ENCODE measurements at places on chromosomes 16 and 17. TPM values are rescaled to one million over a fixed set of nuclear protein-coding genes. Genes with fewer than 3 reads are reported as not detected.

GRCh38 chr16:20675488-20676267 is 21.8 kb downstream of the ACSM1 start:
- no peak overlapping the region for H3K27ac ChIP-seq
- H3K36me3 ChIP-seq: no peaks in the 10 kb centered on the region
- no peak overlapping the region for H3K4me3 ChIP-seq
- H3K4me1 ChIP-seq: no peaks in the 10 kb centered on the region

- no peak overlapping the region for H3K27ac ChIP-seq
- DNase-seq: no peak
- no peaks in the 10 kb centered on the region for H3K27me3 ChIP-seq
- H3K36me3 ChIP-seq: no peaks in the 10 kb centered on the region
These were observed 146.7 kb downstream of the RAB11FIP4 start for GRCh38 chr17:31538080-31538762.

The ABCC12 gene
- polyA plus RNA-seq: not detected

The KRT12 gene
- not detected for polyA plus RNA-seq
